ENCODE measurements at places on chromosomes 13 and 19.

- no peak for DNase-seq
These were observed 27.7 kb upstream of the POU4F1 start for GRCh38 chr13:78631077-78631476.

DNA sequence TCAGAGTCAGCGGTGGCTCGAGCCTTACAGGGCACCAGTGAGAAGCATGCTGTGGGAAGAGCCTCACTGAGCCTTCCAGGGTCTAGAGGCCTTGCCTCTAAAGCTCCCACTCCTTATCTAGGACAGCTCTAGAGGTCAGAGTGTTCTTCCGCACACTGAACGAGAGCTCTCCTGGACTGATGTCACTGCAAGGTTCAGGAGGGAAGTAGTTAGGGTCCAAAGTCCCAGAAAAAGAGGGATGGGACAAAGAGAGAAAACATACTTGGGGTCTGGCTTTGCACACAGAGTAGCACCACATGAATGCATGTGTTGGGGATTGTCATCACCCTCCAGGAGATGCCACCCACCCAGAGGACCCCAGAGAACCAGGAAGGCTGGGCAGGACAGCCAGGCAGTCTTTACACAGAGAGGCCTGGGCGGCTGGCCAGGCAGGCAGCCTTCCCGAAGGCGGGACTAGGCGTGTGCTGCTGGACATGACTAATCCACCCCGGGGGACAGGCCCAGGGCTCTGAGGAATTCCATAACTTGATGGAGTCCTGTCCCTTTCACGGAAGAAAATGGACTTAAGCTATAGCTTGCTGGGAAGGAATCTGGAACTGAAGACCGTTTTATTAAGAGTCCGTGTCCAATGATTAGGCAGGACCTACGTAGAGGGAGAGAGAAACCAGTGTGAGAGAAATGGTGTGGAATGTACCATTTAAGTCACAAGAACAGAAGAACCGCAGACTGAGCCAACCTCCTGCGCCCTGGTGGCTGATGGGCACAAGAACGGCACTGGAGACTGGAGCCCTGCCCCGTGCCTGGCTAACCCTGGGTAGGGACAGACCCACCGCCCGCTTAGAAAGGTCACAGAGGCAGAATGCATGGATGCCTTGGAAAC lies 16.6 kb upstream of the EPHX3 start:
- DNase-seq: no peak

DNA sequence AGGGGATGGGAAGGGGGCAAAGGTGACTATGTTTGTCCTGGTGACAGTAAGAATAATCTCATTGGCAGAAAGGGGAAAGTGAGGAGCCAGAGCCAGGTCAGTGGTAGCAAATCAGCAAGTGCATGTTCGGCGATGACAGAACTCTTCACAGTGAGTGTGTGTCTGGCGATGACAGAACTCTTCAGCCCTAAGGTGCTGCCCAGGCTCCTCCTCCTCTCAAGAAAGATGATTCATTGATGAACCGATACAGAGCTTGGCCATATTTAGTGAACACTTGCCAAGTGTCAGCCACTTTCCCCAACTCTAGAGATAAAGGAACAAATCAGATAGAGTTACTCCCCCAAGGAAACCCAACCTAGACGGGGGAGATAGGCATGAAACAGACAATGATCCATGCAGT lies 199.3 kb upstream of the UBL3 start:
- DNase-seq: no peak

- DNase-seq: no peak
These were observed 237.2 kb upstream of the SPRY2 start for GRCh38 chr13:80577926-80578670.

DNA sequence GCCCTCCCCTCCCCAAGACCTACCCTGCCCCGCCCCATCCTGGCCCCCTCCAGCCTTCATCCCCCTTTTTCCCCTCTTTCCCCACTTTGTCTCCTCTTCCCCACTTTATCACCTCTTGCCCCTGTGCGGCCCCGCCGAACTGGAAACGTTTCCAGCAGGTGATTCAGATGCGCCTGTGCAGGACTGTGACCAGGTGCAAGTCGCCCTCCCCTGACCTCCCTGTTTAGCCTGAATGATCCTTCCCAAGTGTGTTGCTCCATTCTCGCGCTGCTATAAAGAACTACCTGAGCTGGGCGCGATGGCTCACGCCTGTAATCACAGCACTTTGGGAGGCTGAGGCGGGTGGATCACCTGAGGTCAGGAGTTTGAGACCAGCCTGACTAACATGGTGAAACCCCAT lies 25.9 kb downstream of the ZNF791 start:
- DNase-seq: no peak

DNA sequence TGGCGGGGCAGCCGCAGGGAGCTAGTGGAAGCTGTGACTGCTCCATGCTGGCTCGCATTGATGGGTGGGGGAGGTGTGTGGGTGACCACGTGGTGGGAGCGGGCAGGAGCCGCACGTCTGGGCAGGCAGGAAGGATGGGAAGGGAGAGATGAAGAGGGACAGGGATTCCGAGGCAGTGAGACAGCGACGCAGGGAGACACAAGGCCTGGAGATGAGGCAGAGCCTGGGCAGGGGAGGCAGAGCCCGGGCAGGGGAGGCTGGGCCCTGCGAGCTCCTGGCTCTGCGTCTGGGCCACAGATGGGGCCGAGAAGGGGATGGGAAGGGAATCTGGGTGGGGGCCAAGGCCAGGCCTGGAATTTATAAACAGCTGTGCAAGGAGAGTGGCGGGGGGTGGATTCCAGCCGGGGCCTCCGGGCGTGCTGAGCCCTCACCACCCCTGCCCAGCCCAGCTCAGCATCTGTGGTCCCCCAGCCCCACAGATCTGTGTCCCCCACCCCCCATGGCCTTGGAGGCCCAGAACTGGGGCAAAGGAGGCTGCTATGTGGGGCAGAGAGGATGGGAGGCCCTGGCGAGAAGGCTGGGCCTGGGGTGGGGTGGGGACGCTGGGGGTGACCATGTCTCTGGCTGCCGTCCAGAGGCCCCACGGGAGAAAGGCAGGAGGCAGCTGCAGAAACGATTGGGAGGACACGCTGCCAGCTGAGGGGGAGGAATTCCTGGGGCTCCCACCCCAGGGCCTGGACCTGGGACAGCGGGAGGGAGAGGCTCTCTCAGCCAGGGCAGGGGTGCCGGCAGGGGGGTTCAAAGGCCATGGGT lies 6.0 kb downstream of the EHD2 start:
- no peak for DNase-seq

DNA sequence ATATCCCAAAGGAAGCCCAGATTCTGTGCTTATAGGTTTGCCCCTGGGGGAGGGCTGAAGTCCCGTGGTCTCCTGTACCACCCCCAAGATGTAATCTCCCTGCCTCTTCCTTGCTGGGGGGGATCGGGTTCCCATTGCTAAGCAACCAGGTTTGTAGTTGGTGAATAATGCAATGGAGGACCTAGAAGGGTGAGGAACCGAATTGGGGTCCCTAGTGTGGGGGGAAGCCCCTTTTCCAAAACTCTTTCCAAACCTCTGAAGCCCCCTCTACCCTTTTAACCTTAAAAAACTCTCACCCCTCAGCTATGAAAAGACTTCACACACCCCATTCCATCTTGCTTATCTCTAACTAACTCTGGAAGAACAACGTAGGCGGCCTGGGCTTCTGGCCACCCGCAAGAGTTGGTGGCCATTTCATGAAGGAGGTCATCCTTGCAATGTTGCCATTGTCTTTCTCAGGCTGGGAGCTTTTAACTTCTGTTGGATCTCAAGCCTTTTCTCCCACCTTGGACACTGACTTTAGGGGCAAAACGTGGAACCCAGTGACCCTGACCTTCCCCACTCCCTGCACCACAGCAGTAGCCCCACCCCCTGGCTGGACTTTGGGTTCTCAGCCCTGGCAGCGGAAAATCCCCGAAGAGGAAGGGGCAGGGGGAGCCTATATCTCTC lies 661 bp downstream of the PALM3 start:
- DNase-seq: no peak

DNA sequence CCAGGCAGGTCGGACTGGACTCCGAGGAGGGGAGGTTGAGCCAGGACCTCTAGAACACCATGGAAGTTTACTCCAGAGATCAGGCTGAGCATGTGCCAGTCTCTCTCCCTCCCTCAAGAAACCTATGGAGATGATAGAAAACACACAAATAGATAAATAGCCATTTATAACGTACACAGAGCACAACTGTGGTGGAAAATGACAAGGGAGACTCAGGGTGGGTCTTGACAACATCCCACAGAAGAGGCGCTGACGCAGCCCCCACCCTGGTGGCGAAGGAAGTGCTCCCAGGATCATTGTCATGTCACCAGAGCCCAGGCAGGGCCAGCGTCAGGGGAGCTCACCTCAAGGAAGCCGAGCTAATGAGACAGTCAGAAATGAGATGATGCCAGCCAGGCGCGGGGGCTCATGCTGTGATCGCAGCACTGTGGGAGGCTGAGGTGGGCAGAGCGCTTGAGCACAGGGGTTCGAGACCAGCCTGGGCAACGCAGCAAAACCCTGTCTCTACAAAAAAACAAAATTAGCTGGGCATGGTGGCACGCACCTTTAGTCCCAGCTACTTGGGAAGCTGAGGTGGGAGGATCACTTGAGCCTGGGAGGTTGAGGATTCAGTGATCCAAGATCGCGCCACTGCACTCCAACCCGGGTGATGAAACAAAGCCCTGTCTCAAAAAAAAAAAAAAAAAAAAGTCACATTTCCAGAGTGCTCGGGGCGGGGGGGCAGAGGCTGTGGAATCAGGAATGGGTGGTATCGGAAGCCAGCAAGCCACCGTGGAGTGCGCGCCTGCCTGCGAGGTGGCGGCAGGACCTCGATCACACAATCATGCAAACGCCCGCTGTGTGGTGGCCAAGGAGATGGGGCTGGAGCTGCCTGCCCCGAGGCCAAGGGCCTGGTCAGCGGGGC lies 178.4 kb downstream of the KDM4B start:
- no peak for DNase-seq

GRCh38 chr13:110634558-110634957 lies 19.2 kb downstream of the NAXD start:
- DNase-seq: no peak

- peak; percentile 65 for DNase-seq
These were observed 62.8 kb upstream of the DIAPH3 start for GRCh38 chr13:60226507-60226906.

- DNase-seq: no peak
These were observed 3.5 kb upstream of the FOSB start for GRCh38 chr19:45464274-45464673.

GRCh38 chr19:56139847-56140582 lies 1.1 kb upstream of the ZNF444 start:
- DNase-seq: peak; percentile 56

GRCh38 chr19:11384778-11385129 lies 640 bp upstream of the EPOR start:
- no peak for DNase-seq

DNA sequence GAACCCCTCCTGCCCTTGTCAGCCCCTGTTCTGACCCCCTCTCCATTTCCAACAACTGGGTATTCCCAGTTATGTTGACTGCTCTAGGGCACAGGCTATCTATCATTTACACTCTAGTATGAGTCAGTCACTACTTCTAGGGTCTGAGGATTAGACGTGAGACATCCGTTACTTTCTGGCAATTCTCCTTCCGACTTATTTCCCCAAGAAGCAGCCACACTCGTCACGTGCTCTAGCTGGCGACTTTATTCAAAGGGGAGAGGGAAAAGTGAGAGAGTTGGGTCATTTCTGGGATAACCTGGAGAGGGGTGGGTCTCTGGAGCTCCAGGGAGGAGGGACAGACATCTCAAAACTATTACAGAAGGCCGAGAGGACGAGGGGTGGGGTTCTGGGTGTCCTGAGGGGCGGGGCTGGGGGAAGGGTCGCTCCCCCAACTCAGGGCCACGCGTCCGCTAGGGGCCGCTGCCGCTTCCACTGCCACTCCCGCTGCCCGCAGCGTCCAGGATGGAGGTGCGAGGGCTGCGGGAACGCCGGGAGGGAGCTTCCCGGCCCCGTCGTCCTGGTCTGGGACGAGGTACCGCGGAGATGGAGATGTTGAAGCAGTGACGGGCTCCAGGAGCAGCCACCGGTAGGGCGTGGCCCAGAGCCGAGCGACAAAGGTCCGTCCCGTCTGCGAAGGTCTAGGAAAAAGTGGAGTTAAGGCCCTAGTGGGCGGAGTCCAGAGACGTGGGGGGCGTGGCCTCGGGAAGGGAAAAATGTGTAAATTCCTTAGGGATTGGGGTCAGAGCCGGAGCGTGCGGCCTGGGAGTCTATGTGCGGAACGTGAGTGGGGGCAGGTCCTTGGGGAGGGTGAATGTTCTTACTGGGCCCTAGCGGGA lies 8.9 kb downstream of the RTBDN start:
- DNase-seq: peak; percentile 74

GRCh38 chr19:13020002-13020414 lies 24.7 kb downstream of the NFIX start:
- DNase-seq: no peak

- no peak for DNase-seq
These were observed 9.3 kb downstream of the PLEKHA4 start for GRCh38 chr19:48858984-48859710.

GRCh38 chr19:36686365-36687213 lies 823 bp upstream of the ZNF567 start:
- no peak for DNase-seq

DNA sequence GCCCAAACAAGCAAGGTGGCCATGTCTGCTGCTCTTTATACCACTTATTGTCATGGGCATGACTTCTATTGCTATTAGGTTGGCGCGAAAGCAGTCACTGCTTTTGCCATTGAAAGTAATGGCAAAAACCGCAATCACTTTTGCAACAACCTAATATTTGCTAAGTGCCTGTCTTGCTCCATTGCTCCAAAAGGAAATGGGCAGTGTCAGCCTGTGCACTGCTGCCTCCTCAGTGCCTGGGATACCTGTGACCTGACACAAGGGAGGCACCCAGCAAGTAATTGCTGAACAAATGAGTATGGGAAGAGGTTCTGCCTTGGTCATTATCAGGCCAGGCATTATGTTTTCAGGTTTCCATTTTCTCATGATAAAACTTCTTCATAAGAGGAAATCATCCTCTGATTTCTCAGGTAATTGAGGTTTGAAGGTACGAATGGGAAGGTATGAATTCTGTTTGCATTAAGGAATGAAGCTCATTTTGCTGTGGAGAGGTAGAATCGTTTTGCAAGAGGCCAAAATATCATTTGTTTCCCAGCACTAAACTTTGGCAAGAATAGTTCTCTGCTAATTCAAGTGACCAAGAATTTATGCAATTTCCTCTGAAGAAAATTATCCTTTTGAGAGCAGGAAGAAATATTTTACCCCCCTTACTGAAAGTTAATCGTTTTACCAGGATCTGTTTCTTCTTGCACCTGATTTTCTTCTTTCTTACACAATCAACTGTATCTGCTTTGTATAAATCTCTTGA lies 128.4 kb upstream of the SPRY2 start:
- no peak for DNase-seq

GRCh38 chr19:3721131-3721886 lies 13.1 kb downstream of the TJP3 start:
- DNase-seq: peak; percentile 68

- DNase-seq: no peak
These were observed 120.5 kb downstream of the SLC7A1 start for GRCh38 chr13:29474991-29475390.

GRCh38 chr13:114020750-114021463 lies 47.0 kb upstream of the C13orf46 start:
- DNase-seq: peak; percentile 79

Measured in NCI-H526 (cell line).